ENCODE measurements at places on chromosomes 11 and 22. TPM values are rescaled to one million over a fixed set of nuclear protein-coding genes. Genes with fewer than 3 reads are reported as not detected.
A peak's percentile ranks its signal among the peaks of the same experiment; 100 is the strongest.

GRCh38 chr11:64856382-64857227 is 12.2 kb upstream of the CDC42BPG start:
- H3K27ac ChIP-seq, result peak overlapping the region; percentile 91
- H3K4me3 ChIP-seq, result no peak overlapping the region
- peak; percentile 70 for DNase-seq
- H3K36me3 ChIP-seq, result peaks cover 6% of the 10 kb centered on the region
- H3K27me3 ChIP-seq, result no peaks in the 10 kb centered on the region

DNA sequence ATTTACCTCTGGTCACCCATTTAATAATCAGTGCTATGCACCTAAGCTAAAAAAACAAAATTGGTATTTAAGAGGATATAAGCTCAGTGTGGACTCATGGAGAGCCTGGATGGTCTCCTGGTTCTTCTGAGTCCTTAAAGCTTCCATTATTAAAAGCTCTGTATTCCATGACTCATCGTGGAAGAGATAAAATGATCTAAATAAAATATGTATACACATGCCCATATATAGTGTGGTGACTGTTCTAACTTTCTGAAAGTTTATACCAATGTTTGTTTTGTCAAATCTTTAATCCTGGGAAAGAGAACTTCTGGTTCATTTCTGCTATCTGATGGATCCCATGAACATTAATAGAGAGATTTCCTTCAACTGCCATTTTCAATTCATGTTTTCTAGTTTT is 375.9 kb downstream of the GUCY1A2 start:
- DNase-seq, result no peak
- no peaks in the 10 kb centered on the region for H3K27me3 ChIP-seq
- H3K36me3 ChIP-seq, result no peaks in the 10 kb centered on the region
- H3K4me1 ChIP-seq, result no peaks in the 10 kb centered on the region

- no peak overlapping the region for H3K4me3 ChIP-seq
Observed at GRCh38 chr11:17651681-17652080, 67.7 kb upstream of the MYOD1 start.

DNA sequence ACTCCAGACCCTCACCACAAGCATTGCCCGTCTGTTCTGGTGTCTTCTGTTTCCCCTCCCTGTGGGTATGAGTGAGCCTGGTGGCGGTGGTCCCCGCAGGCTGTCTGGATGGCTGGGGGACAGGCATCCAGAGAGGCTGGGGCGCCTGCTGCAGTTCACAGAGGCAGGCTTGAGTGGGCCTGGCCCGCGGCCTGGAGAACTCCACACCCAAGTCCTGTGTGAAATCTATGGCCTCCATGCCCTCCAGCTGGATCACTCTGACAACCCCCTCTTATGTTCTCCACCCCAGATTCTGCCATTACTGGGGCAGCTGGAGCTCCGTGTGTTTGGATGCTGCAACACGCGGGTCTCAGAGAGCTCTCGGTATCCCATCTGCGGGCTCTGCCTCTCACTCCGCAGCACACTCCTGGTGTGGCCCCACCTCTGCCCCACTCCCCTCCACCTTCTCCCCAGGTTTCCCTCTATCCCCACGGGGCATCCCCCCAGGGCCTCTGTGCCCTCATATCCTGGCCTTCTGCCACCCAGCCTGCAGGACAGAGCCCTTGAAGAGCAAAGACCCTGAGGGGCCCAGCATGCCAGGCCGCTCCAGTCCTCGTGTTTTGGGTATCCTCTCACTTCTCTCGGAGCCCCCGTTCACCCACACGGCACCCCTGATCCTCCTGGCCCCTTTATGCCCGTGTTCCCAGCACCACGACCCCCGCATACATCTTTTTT is 31.3 kb downstream of the LRRC74B start:
- no peaks in the 10 kb centered on the region for H3K27me3 ChIP-seq
- no peaks in the 10 kb centered on the region for H3K4me1 ChIP-seq
- H3K36me3 ChIP-seq, result no peaks in the 10 kb centered on the region
- no peak overlapping the region for H3K4me3 ChIP-seq
- no peak overlapping the region for H3K27ac ChIP-seq

GRCh38 chr22:26398741-26399153 is 30.3 kb upstream of the ASPHD2 start:
- H3K27ac ChIP-seq, result no peak overlapping the region
- H3K4me1 ChIP-seq, result no peaks in the 10 kb centered on the region
- DNase-seq, result no peak
- H3K4me3 ChIP-seq, result no peak overlapping the region

DEFB131B gene
- total RNA-seq, result not detected

All from Caco-2 (cell line).